Activated T-cell treated with anti-CD3 and anti-CD28 coated beads for 4 hours (primary cell): ENCODE measurements at places on chromosomes 3 and 15.

DNA sequence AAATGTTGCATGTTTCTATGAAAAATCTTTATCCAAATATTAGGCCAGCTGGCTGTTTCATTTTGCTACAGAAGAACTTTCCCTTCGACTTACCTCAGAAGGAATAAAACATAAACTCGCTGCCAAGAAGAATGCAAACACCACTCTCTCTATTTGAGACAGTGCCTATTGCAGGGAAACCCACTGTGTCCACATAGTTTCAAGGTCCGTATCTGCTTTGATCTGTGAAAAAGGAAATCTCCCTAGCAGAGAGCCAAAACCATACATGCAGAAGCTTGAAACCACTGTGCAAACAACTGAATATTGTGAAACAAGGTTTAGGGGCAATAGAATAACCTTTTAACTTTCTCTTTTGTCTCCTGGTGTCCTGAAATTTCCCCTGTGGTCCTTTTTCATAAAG is 35.0 kb upstream of the CAPN7 start:
- DNase-seq, result no peak

GRCh38 chr3:170196833-170197232 is 15.3 kb upstream of the PHC3 start:
- no peak for DNase-seq

DNA sequence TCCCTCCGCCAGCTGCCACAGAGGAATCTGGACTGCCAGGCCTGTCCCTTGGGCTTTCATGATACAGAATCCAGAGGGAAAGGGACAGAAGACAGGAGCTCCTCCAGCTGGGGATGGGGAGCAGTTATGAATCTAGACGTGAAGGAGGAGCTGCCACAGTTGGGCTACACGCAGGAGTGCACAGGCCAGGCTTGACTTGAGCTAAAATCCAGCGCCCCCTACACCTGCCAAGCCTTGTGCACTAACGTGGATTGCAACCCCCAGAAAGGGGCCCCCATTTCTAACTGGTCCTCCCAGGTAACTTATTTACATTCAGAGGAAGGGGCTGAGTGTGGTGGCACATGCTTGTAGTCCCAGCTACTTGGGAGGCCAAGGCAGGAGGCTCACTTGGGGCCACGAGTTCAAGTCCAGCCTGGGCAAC is 14.3 kb downstream of the KLHL6 start:
- no peak for DNase-seq

GRCh38 chr3:194095464-194095863 is 40.5 kb upstream of the HES1 start:
- no peak for DNase-seq

DNA sequence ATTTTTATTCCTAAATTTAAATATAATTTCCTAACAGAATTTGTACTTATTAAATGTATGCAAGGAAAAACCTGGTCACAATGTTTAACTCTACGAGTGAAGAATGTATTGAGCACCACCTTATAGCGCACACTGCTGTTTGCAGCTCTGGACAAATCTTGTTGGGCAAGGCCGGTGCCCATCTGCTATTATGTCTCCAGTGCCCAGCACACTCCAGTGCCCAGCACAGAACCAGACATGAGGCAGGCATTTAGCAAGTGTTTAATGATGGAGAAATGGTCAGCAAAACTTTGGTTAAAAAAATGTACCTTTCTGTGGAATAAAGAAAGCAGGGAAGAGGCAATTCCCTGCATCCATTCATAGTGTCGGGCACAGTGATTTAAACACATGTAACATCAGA is 254.7 kb upstream of the TRIM42 start:
- no peak for DNase-seq

DNA sequence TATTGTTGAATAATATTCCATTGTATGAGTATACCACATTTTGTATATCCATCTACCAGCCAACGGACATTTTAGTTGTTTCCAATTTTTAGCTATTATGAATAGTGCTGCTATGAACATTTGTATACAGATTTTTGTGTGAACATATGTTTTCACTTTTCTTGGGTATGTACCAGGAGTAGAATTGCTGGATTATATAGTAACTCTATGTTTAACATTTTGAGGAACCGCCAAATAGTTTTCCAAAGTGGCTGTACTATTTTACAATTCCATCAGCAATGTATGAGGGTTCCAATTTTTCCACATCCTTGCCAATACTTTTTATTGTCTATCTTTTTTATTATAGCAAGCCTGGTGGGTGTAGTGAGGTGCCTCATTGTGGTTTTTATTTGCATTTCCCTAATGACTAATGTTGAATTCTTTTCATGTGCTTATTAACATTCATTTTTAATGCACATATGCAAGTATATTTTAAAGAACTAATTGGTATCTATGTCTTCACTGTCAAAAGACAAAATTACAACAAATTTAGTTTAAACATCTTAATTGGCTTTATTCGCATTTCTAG is 77.5 kb upstream of the PIAS1 start:
- DNase-seq, result no peak

GRCh38 chr3:127056976-127057375 is 74.1 kb downstream of the PLXNA1 start:
- no peak for DNase-seq

DNA sequence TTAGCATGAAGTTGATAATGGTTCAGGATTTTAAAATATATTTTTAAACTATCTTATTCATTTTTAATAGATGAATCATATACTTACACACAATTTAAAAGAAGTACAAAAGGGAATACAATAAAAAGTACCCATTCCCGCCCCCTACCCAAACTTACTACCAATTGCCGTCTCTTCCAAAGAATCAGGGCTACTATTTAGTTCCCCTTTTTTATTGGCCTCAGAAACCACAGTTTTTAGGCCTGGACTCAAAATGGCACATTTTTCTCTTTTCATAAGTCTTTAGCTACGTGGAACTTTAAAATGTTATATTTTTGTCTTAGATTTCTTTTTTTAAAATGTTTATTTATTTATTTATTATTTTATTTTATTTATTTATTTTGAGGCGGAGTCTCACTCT is 18.0 kb downstream of the LRRK1 start:
- DNase-seq, result no peak
